Activated T-cell treated with anti-CD3 and anti-CD28 coated beads, Interleukin-2, amount 50 U/mL, for 4 hours (primary cell): ENCODE measurements at places on chromosomes 2 and 18. TPM values are rescaled to one million over a fixed set of nuclear protein-coding genes. Genes with fewer than 3 reads are reported as not detected.

- no peak for DNase-seq
These were observed 77.5 kb upstream of the NFATC1 start for GRCh38 chr18:79318142-79318673.

DNA sequence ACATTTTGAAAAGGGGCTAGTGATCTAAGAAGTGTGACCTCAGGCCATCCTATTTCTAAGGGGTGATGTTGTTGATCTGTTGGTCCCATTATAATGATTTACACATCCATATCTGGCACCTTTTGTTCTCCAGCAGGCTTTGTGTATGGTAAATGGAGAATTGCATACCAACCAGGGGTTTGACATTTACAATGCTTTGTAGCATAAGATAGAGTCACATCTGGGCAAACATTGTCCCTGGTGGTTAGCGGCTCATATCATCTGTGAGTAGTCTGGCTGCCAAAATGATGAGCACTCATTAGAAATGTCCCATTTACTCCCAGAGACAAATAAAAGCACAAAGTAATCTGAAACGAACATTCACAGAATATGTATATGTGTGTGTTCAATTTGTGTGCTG lies 1775.5 kb upstream of the CELF4 start:
- DNase-seq, result no peak

COL4A4 gene
- total RNA-seq, result not detected

- no peak for DNase-seq
These were observed 283.9 kb upstream of the ACVR2A start for GRCh38 chr2:147560810-147561535.

DNA sequence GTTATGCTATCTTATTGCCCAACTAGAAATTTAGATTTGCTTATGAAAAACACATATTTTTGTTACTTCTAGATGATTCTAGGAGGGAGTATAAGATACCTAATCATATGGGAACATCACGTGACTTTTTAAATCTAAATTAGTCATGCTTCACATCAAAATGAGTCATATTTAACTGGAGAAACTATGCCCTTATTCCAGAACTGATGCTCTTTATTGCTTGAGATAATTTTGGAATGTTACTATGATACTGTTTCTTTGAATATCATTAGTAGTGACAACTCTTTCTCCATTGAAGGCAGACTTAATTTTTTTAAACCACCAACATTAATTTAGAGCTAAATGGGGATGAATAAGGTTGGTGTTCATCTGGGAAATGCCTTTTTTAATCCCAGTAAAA lies 19.9 kb upstream of the ELAC1 start:
- DNase-seq, result no peak

ANKRD30B gene
- not detected for total RNA-seq

DNA sequence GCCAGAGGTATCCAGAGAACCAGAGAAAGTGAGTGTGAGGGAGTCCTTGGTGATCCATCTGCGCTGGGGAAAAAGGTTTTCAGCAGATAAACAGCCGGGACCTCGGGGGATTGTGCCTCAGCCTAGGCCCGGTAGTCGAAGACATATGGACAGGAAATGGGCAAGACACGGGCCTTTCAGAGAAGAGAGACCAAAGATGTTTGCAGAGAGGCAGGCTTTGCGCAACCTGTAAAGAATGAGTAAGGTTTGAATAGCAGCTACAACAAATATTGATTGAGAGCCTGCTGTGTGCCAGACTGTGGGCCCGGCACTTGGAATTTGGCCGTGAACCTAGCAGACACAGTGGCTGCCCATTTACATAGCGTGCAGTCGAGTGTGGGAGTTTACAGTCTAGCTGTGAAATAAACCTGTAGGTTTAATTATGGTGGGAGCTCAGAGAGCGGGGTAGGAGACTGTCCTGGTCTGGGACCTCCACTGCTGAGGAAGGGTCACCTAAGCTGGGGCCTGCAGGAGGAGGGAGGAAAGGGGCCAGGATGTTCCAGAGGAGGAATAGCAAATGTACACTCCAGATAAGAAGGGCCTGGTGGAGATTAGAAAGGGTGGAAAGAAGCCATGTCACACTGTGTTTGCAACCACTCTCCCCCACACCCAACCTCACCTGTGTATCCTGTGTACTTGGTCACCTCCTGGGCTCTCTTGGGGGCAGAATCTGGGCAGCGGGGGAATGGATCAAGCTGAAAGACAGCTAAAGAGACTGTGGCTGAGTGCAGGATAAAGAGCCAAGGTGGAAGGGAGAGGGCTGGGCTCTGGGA lies 3.0 kb downstream of the SH2D6 start:
- DNase-seq, result no peak

DNA sequence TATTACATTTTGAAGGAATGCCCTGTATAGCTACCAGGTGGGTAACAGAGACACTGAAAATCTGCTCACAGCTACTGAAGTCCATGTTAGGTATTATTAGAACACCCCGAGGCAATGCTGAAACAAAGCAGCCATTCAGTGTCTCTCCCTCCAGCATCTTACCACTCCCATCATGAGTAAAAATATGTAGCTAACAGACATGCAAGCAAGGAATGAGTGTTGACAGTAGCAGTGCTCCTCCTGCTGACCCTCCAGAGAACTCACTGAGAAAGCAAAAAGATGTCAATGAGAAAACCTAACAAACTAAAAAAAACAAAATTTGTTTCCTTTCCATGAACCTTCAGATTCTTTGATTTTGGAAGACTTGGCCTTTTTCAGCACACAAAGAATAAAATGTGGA lies 393.9 kb downstream of the LRRTM1 start:
- DNase-seq, result no peak

DNA sequence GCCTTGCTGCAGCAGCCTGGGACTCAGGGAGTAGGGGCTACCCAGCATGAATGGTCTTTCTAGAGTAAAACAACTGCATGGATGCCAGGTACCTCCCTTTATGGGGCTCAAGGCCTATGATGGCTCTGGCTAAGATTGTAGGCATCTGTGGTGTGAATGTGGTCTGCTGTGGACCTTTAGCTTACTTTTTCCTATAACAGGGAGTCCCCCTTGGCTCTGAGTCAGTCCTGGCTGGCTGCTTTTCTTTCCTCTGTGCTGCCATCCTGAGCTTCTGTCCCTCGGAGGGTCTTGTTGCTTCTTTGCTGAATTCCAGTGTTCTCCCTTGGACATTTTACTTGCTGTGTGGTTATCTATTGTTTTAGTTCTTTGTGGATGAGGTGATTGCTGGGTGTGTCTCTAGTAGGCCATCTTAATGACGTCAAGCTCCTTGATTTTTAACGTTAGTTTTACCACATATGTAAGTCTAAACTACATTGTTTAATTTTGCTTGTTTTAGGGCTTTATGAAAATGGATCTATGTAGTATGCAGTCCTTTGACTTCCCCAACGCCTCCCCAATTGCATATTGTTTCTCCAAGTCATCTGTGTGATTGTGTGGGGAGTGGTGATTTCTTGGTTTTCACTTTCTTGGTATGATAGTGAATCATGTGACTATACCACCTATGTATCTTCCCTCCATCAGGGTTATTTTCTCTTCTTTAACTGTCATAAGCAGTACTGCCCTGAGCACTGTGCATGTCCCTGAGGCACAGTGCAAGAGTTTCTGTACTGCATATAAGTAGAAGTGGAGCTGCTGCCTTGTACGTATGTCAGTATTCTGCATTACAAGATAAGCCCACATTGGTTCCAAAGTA lies 92.4 kb downstream of the NCK2 start:
- DNase-seq, result no peak
